RWPE1 (cell line): ENCODE measurements at places on chromosomes 1 and 21.

- DNase-seq, result peak; percentile 26
Measured at GRCh38 chr1:3819771-3820200, 23.5 kb upstream of the LRRC47 start.

DNA sequence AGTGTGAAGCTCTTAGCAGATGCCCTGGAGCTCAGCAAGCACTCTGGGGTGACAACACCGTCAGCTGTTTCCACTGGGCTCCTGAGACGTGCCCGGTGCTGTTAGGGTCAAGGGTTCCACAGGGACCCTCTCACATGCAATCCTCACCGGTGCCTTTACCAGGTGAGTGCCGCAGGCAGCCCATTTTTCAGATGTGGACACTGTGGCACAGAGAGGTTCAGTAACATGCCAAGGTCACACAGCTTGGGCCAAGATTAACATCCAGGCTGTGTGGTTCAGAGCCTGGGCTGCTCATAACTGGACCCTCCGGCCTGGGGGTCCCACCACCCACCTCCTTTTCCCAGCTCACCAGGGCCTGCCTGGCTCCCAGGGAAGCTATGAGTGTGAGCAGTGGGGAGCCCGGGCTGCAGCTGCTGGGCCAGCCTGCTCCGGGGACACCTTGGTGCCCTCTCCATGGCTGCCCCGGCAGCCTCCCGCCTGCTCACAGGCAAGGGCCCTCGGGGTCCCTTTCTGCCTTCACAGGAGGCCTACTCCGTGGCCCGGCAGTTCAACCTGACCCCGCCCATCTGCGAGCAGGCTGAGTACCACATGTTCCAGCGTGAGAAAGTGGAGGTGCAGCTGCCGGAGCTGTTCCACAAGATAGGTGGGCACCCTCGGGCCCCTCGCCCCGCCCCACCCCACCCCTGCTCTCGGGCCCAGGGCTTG, 49.3 kb downstream of the KCNAB2 start:
- DNase-seq, result no peak

DNA sequence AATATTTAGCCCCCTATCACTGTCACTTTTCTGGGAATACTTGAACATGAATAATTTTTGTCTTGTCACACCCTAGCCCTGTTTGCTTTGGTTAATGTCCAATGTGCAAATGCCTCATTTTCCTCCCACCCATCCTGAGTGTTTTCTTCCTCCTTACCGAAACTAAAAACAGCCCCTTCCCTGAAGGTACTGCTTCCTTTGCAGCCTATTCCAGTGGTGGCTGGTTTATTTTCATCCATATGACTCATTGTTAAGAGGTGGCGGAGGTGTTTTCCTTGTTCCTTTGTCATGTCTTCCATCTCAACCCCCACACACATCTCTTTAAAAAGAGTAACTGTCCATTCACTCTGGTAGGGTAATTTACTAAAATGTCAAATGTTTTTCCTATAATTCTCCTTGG, 40.4 kb downstream of the CD55 start:
- DNase-seq, result no peak

GRCh38 chr1:202807926-202808757, at the start of gene KDM5B:
Gene KDM5B, minus strand, starts transcription at chr1:202808421. Its CDS starts 116 bp downstream, at chr1:202808305.
- DNase-seq, result peak; percentile 94

DNA sequence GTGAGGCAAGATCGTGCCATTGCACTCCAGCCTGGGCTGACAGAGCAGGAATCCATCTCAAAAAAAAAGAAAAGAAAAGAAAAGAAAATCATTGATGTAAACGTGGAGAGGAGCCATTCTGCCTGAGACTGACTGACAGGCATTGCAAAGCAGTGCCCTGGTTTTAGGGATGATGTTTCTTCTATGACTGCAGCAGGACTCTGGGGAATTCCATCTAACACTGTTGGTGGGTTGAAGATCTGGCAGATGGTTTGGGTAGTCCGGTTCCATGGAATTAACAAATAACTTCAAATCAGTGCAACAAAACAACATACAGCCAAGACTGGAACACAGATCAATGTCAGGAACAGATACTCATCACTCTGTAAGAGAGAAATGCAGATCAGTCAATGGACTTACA, 17.8 kb upstream of the LAMC2 start:
- DNase-seq, result no peak

DNA sequence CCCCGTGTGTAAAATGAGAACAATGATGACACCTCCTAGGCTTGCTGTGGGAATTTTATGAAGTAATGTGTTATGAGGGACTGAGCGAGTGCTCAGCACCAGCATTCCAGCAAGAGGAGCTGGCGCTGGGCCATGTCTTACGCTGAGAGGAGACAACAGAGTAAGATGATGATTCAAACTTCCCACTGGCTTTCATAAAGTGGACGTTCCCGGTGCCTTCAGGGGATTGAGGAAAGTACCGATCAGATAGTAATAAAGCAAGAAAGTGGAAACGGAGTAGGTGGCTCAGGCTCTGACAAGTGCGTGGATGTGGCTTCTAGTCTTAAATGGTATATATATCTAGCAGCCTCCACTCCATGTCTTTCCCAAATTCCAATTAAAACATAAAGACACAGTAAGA, 23.8 kb downstream of the EPHA10 start:
- DNase-seq, result peak; percentile 69

- DNase-seq, result peak; percentile 47
Measured at GRCh38 chr21:39715804-39716397, 29.1 kb upstream of the IGSF5 start.

GRCh38 chr1:177392336-177392735, 221.6 kb downstream of the BRINP2 start:
- peak; percentile 4 for DNase-seq

GRCh38 chr1:44592208-44593145, 81.8 kb downstream of the TMEM53 start:
- no peak for DNase-seq

- DNase-seq, result no peak
Measured at GRCh38 chr1:167165948-167166689, 54.6 kb upstream of the POU2F1 start.

- no peak for DNase-seq
Measured at GRCh38 chr1:167345386-167345733, 124.7 kb downstream of the POU2F1 start.

DNA sequence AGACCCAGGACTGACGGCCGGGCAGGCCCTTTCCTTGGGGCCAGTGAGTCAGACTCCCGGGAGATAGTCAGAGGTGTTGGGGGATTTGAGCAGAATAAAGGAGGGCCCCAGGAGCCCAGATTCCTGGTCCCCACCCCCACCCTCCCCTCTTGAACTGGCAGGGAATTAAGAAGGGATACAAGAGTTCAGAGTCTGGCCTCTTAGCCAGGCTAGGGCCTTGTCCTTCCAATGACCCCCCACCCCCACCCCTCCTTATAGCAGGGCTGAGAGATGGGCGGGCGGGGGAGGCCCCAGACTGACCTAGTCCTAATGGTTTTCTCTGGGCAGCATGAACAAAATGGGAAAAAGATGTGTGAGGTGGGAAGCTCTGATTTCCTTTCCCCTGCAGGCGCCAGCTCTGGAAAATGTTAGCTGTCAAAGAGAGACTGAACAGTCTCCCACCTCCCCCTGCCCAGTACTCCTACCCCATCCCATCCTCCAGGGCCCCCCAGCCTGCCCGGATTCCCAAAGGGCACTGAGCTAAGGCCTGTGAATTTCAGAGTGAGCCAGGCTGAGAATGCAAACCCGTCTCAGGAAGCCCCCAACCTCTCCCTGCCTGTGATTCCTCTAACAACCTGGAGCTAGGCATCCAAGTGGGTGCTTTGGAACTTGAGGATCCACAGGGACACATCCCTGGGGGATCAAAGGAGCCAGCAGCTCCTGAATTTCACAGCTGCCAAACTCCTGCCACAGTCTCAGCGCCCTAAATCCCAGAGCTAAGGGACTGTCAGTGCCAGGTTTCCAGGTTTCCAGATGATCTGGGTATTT, 5.8 kb upstream of the CRABP2 start:
- DNase-seq, result no peak

GRCh38 chr1:171486048-171486519, 754 bp downstream of the PRRC2C start:
- DNase-seq, result peak; percentile 33

DNA sequence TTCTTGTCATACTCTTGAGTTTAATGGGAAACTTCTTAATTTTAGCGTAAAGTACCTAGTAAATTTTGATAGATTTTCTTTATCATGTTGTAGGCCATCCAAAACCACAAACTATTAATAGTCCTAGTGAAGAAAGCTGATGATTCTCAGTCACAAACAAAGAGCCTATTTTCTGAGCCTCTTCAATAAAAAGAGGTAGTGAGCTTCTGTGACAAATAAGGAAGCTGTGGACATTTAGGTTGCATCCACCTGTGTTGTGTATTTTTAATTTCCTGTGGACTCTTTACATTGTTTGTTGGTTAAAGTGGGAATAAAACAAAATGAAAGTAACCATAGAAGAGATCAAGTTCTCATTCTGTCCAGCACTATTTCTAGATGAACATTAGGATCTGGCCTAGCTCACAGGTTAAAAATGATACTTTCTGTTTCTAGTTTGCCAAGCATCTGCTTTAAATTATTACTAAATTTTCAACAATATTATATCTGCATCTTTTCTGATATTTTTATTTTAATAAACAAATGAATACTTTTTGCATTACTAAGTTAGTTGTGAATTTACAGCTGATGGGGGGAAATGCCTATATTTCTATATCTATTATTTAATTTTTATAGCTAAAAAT, 702.2 kb upstream of the ADGRL4 start:
- DNase-seq, result no peak

GRCh38 chr1:201376107-201376463, 1.4 kb downstream of the TNNT2 start:
- DNase-seq, result no peak

DNA sequence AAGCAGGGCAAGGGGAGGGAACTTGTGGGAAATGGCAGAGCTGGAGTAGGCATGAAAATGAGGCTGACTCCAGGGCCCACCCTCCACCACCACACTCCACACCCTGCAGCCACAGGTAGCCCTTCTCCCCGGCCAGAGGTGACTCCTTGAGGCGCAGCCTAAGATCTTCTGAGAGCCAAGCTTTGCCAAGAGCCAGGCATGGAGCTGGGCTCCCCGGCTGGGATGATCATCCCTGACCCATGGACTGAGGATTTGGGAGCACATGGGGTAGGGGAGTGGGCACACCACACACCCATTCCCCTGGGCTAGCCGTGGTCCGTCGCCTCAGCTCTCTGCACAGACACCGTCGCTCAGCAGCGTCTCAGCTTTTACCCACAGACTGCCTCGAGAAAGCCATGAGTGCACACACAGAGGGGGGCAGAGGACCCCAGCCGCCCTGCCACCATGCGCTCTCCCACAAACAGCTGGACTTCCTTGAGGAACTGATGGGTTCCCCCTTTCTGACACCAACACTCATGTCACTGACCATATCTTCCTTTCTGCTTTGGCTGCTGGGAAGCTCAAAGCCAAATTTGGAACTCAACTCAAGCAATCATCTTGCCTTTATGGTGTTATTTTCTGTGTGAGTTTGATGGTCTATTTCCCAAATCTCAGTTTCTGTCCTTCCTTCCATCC, 123.6 kb upstream of the RUNX3 start:
- DNase-seq, result no peak

DNA sequence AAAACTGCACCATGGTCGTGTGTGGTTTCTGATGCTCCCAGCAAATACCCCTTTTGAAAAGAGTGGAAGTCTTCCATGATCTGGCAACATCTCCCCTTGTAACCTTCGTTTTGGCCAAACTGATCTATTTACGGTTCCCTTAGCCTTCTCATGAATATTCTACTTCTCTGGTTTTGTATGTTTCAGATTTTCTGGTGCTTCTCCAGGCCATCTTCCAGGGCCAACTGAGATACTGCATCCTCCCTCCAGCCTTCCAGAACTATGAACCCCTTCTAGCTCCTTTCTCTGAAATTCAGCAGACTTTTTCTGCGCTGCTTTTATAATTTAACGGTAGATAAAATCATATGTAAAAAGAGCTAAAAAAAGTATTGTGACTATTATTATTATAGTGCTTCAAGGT, 97.7 kb downstream of the XCL2 start:
- no peak for DNase-seq

- DNase-seq, result peak; percentile 82
Measured at GRCh38 chr1:109821221-109821669, 57.5 kb upstream of the EPS8L3 start.

- peak; percentile 89 for DNase-seq
Measured at GRCh38 chr1:221439747-221440501, 302.0 kb downstream of the DUSP10 start.

- DNase-seq, result no peak
Measured at GRCh38 chr1:37392051-37392450, 82.3 kb upstream of the ZC3H12A start.

DNA sequence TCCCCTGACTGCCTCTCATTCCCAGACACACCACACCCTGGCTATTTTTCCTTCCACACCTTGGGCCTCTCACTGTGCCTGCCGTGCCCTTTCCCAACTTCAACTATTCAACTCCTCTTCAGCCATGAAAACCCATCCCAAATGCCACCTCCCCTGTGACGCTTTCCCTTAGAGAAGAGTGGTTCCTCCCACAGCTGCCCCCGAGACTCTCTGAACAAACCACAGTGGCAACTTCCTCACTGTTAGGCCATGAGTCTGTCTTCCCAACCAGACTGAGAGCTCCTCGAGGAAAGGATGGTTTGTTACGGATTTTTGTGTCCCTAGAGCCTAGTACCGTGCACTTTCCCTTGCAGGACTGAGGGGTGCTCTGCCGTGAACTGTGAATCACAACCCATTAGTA, 59.2 kb downstream of the LRRN2 start:
- DNase-seq, result no peak

GRCh38 chr21:42107177-42107880, 36.2 kb downstream of the UMODL1 start:
- DNase-seq, result no peak

DNA sequence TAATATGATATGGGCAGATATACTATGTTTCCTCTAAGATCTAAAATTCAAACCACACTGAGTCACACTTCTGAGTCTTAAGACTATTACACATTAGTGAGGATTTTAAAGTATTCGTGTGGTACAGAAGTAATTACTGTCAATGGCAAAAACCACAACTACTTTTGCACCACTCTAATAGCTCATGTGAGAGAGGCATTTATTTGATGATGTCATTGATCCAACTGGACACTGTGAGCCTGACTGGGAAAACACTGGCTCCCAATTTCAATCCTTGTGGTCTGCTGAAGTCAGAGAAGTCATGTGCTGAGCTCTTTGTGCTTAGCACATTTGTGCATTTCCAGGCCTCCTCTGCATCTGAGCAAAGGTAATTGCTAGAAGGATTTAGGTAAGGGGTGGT, 377.8 kb downstream of the USH2A start:
- peak; percentile 36 for DNase-seq

GRCh38 chr1:59173721-59174120, 123.2 kb upstream of the FGGY start:
- DNase-seq, result no peak

GRCh38 chr1:43986712-43987111, 4.7 kb upstream of the CCDC24 start:
- no peak for DNase-seq

GRCh38 chr1:110493059-110493699, 25.8 kb downstream of the KCNA10 start:
- no peak for DNase-seq

- no peak for DNase-seq
Measured at GRCh38 chr1:108130794-108131193, 69.3 kb downstream of the SLC25A24 start.
